ENCODE measurements at places on chromosomes 11 and 22.
A peak's percentile ranks its signal among the peaks of the same experiment; 100 is the strongest.

- DNase-seq, result no peak
Observed at GRCh38 chr11:62266558-62266957, 3.4 kb upstream of the SCGB2A2 start.

GRCh38 chr11:88398791-88399570 is 61.4 kb upstream of the CTSC start:
- DNase-seq, result no peak

- DNase-seq, result no peak
Observed at GRCh38 chr11:12544986-12545775, 129.0 kb upstream of the TEAD1 start.

- no peak for DNase-seq
Observed at GRCh38 chr22:39489094-39490068, 12.7 kb upstream of the MIEF1 start.

DNA sequence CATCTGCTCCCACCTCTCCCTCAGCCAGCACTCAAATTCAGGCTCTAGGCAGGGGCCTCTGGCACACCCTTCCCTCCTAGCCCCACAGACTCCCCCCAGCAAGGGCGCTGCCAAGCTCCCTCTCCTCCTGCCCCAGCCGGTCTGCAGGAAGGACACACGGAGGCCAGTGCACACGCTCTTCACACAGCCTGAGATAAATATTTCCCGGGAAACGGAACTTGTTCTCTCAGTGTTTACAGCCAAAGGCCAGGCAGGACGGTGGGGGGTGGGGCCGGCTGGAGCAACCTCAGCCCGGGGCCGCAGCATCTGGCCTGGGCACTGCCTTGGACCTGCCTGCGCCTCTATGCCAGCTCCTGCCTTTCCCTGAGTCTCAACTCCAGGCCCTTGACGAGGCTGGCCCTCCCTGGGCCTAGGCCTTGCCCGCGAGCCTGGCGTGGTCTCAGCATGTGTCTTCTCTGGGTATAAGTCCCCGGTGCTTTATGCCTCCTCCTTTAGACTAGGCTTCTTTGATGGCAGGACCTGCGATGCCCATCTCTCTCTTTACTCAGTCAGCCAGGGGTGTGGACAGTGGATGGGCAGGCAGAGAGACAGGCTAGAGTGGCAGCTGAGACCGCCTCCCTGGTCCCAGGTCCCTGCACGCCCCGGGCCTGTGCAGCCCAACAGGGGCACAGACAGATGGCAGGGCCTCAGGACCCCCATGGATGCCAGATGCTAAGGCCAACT is 48.4 kb downstream of the PDE2A start:
- DNase-seq, result no peak

DNA sequence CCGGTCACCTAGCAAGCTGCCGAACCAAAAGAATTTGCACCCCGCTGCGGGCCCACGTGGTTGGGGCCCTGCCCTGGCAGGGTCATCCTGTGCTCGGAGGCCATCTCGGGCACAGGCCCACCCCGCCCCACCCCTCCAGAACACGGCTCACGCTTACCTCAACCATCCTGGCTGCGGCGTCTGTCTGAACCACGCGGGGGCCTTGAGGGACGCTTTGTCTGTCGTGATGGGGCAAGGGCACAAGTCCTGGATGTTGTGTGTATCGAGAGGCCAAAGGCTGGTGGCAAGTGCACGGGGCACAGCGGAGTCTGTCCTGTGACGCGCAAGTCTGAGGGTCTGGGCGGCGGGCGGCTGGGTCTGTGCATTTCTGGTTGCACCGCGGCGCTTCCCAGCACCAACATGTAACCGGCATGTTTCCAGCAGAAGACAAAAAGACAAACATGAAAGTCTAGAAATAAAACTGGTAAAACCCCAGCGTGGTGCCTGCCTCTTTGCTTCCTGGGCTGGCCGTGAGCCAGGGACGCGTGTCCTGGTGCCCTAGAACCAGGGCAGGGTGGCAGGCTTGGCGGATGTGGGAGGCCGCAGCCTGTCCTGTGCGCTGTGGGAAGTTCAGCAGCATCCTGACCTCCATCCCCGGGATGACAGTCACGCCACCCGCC is 13.2 kb downstream of the CCND1 start:
- no peak for DNase-seq

DNA sequence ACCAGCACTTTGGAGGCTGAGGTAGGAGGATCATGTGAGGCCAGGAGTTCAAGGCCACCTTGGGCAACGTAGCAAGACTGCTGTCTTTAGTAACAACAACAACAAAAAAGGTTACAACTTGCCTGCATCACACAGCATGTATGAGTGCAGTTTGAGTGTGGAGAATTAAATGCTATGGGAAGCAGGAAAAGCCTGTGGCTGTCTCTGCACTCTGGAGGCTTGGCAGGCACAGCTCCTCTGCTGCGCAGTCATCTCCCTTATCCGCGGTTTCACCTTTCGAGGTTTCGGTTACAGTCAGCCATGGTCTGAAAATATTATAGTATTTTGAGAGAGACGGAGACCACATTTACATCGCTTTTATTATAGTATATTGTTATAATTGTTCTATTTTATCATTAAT is 2.9 kb downstream of the MICAL2 start:
- no peak for DNase-seq

DNA sequence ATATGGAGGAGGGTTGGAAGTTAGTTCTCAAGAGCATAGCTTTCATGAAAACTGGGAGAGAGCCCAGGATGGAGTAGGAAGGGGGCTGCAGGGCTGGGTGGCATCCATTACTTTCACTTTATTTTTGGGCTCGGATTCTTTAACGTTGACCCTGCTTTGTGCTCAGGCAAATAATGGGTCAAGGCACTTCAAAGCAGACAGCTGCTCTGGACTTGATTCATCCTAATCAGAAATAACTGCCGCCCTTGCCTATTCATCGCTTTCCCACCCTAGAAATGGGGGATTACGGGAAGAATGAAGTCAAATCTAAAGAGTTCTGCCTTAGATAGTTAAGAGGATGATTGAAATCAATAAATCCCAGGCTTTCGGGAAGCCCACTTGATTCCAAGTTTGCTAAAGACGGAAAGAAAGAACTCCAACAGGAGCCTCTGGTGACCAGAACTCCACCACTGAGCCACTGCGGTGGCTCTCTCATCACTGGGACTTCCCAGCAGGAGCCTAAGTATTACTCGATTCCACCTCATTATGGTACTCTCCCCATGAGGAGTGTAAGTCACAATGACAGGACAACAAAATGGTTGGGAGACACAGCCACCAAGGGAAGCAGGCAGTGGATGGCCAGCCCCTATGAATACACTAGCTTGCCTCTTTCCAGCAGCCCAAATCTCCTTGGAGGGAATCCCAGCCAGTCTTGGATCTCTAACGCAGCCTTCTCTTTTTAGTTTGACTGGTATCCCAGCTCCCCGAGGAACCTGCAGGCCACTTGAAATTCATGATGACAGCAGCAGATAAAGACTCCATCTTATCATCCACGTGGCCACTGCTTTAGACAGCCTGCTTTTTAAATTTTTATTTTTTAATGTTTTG is 815.5 kb downstream of the NTM start:
- DNase-seq, result no peak

- no peak for DNase-seq
Observed at GRCh38 chr11:74471668-74472429, 4.5 kb upstream of the KCNE3 start.

- no peak for DNase-seq
Observed at GRCh38 chr11:28323621-28324020, 215.4 kb downstream of the METTL15 start.

GRCh38 chr11:103047837-103048236 is 44.1 kb downstream of the DCUN1D5 start:
- no peak for DNase-seq

- peak; percentile 86 for DNase-seq
Observed at GRCh38 chr22:37802310-37803194, 5.2 kb upstream of the GCAT start.

- DNase-seq, result no peak
Observed at GRCh38 chr11:110176366-110177085, 83.3 kb downstream of the ZC3H12C start.

DNA sequence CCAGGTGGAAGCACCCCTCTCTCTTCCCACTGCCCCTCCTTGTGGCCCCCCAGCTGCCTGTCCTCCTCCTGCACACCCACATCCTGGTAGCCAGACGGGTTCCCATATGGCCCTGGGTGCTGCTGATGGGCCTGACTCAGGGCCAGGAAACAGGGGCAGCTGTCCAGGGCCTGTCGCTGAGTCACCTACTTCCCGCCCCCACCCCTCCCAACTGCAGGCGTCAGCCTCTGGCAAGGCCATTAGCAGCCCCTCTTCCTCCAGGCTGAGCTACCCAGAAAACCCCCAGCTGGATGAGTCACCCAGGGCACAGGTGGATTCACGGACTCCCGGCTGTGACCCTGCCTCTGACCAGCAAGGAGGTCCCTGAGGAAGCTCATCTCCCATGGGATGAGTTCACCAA is 6.9 kb upstream of the GAL start:
- no peak for DNase-seq

DNA sequence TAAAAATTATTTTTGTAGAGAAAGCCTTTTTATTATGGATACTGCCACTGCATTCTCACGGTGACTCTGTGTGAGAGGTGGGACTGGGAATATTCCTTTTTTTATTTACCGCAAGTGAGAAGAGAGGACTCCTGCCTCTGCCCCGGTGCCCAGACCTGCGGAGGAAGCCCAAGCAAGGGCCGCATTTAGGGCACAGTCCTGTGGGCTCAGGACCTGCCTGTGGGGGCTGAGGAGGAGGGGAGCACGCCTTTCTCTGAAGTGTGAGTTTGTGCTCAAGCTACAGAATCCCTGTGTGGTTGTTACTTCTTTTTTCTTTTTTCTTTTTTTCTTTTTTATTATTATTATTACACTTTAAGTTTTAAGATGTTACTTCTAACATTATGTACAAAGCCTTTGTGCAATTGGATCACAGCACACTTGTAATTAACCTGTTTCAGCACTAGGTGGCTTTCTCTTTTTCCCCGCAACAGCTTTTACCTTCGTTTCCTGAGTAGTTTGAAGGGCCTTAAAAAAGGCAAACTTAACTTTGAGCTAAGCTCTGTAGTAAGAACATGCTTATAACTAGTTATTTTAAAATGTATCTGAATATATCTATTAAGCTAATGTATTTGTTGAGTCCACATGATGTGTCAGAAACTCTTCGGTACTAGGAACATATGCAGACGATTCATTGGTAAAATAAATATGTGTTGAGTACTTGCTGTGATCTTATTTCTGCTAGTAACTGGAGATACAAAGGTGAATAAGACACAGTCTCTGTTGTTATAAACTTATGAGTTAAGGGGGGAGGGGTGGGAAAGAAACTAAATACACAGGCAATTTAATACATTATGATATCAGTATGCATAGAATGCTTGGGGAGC is 18.3 kb downstream of the AMOTL1 start:
- peak; percentile 15 for DNase-seq

DNA sequence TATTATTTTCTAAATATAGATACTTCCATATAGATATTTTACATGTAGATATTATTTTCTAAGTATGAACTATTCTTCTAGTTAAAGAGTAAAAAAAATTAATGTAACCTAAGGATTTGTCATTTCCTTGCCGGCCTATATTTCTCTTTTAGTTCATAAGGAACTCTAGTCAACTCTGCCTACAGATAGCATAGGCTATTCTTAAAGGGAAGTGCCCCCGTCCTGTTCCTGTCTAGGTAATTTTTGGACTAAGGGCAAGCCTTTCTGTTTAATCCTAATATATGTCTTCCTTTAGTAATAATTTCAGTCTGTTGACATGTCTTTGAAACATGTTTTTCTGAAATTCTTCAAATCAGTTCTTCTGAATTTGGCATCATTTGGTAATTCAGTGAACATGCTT is 161.9 kb downstream of the C11orf91 start:
- no peak for DNase-seq

- no peak for DNase-seq
Observed at GRCh38 chr11:64322925-64323260, 5.0 kb downstream of the PRDX5 start.

GRCh38 chr11:132453406-132453805 is 1078.9 kb downstream of the OPCML start:
- no peak for DNase-seq

DNA sequence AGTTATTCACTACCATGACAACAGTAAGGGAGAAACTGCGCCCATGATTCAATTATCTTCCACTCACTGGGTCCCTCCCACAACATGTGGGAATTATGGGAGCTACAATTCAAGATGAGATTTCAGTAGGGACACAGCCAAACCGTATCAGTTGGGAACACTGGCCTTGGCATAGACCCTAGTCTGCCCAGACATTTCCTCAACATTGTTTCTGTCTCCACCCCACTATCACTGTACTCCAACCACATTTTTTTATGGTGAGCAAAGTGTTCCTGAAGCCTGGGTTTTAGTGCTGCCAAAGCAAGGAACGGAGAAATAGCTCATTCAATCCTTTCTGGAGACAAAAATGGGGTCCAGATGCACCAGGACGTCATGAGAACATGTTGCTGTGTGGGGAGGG is 122.6 kb upstream of the CCDC179 start:
- no peak for DNase-seq

- DNase-seq, result no peak
Observed at GRCh38 chr11:102762361-102762767, 18.1 kb downstream of the MMP10 start.

GRCh38 chr22:46958658-46959057 is 196.2 kb downstream of the TBC1D22A start:
- no peak for DNase-seq

- no peak for DNase-seq
Observed at GRCh38 chr22:48394787-48395186, 1432.9 kb downstream of the BRD1 start.

DNA sequence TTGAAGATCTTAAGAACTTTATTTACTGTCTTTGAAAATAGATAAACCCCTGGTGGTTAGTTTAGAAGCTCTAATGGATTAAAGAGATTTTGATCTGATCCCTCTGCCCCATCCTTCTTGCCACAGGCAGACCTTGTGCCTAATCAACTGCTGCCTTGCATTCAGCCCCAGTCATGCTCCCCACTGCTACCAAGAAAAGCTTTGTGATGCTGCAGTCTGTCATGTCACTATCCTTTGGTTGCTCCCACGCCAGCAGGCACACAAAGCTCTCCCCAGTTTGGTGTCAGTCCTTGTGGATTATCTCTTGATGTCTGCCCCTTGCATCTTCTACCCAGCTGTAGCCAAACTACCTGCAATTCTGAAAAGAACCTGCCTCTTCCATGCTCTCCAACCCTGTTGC is 112.2 kb downstream of the MTNR1B start:
- no peak for DNase-seq

GRCh38 chr22:49241174-49241851 is 586.4 kb downstream of the BRD1 start:
- DNase-seq, result no peak

DNA sequence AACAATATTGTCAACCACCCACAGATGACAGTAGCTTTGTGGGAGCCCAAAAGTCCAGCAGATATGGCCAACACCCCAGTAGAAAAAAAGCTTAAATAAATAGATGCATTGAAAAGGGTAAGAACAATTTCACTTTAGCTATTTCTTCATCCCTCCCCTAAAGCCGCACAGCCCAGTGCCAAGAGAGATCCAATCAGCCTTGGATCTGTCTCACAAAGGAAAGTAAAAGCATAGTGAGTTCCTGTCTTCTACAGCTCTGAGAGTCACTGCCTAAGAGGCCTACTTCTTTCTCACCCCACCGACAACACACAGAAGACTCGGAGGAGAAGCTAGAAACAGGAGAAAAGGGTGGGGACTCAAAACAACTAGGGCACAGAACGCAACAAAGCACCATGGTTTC is 196.4 kb downstream of the SBF2 start:
- DNase-seq, result no peak

- no peak for DNase-seq
Observed at GRCh38 chr11:61537326-61537725, 28.8 kb downstream of the LRRC10B start.

- no peak for DNase-seq
Observed at GRCh38 chr22:24061124-24061684, 50.1 kb downstream of the CABIN1 start.

Data from NCI-H2227 treated with DMSO at 0.1 percent for 48 hours (cell line).